ENCODE measurements at places on chromosomes 1 and 21.

DNA sequence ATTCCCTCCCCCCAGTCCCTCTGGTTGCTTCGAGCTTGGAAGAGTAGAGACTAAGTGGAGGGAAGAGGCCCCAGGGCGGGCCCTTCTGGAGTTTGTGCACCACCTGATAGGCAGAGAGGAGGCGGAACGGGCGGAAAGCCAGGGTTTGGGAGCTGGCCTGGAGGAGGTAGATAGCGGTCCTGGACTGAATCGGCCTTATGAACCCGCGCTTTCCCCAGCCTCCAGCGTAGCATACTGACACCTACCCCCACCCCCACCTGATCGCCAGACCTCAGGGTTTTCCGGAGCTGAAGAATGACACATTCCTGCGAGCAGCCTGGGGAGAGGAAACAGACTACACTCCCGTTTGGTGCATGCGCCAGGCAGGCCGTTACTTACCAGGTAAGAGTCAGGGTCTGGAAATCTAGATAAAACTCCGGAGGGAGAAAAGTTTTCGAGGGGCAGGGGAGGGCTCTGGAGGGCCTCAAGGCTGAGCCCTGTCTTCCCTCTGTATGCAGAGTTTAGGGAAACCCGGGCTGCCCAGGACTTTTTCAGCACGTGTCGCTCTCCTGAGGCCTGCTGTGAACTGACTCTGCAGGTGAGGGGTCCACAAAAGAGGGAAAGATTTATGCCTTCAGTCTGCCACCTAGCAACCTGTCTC is 705 bp downstream of the UROD start:
- no peak for DNase-seq

GRCh38 chr1:37817481-37817880 is 9.5 kb upstream of the YRDC start:
- no peak for DNase-seq

GRCh38 chr1:8219530-8219929 is 98.4 kb upstream of the SLC45A1 start:
- no peak for DNase-seq

DNA sequence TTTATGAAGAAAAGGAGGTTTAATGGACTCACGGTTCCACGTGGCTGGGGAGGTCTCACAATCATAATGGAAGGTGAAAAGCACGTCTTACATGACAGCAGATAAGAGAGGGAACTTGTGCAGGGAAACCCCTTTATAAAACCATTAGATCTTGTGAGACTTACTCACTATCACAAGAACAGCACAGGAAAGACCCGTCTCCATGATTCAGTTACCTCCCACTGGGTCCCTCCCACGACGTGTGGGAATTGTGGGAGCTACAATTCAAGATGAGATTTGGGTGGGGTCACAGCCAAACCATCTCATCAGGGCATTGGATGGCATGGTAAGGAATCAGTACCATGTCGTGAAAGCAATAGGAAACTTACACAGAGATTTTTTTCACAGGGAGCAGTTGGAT is 63.1 kb downstream of the MTR start:
- DNase-seq: no peak

DNA sequence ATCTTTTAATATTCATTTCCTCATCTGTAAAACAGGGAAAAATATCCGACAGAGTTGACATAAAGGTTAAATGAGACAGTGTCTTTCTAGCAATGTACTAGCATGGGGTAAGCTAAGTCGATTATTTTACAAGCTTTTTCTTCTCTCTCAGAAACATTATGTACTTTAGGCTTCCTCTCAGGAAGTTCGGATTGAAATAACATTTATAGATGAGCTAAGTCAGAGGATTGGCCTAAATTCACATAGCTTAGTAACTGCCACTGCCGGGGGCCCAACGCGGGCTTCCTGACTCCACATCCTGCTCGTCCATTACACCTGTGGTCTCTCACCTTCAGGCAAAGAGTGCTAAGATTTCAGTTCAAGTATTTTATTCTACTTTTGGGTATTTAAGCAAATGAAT is 462.3 kb upstream of the NFIA start:
- DNase-seq: no peak

GRCh38 chr1:21318714-21319159 is 28.5 kb upstream of the ECE1 start:
- DNase-seq: no peak

DNA sequence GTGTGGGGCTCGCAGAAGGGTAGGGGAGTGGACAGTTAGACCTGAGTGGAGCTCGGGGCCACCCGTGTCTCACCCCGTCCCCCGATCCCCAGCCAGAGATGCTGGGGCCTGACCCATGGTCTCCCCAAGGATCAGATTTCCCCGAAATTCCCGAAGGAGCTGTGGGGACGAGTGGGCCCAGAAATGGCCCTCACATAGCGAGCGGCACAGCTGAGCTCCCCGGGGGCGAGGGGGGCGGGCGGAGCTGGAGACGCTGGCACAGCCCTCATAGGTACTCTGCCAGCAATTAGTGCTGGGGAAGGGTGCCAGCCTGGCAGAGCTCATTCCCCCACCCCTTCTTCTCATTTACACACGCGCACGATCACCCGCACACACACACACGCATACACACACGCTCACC is 9.2 kb downstream of the CASZ1 start:
- no peak for DNase-seq

DNA sequence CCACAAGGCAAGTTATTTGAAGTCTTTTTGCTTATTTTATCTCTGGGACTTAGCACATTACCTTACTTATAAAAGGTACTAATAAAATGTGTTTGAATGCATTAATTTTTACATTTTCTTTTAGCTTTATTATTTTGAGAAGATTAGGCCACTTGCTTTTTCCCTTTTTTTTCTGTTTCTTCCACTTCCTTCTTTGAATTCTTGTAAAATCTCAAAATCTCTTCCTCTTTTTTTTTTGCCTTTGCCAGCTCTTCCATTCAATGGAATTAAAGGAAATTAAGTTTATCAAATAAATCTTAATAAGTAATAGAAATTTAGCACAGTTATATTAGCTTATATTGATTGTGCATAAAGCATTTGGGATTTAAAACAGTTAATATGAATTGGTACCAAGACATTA is 260.9 kb downstream of the SRGAP2C start:
- no peak for DNase-seq

- DNase-seq: no peak
These were observed 281.6 kb upstream of the RGS18 start for GRCh38 chr1:191876631-191877030.

- no peak for DNase-seq
These were observed 9.4 kb upstream of the RGS13 start for GRCh38 chr1:192626366-192627179.

DNA sequence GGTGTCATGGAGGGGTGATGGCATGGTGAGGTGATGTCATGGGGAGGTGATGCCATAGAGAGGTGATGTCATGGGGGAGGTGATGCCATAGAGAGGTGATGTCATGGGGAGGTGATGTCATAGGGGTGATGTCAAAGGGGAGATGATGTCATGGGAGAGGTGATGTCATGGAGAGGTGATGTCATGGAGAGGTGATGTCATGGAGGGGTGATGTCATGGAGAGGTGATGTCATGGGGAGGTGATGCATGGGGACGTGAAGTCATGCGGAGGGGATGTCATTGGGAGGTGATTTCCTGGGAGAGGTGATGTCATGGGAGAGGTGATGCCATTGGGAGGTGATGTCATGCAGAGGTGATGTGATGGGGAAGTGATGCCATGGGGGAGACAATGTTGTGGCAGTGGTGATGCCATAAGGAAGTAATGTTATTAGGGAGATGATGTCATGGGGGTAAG is 92.1 kb upstream of the C1orf174 start:
- no peak for DNase-seq

GRCh38 chr1:234861761-234862160 is 251.8 kb upstream of the IRF2BP2 start:
- no peak for DNase-seq

DNA sequence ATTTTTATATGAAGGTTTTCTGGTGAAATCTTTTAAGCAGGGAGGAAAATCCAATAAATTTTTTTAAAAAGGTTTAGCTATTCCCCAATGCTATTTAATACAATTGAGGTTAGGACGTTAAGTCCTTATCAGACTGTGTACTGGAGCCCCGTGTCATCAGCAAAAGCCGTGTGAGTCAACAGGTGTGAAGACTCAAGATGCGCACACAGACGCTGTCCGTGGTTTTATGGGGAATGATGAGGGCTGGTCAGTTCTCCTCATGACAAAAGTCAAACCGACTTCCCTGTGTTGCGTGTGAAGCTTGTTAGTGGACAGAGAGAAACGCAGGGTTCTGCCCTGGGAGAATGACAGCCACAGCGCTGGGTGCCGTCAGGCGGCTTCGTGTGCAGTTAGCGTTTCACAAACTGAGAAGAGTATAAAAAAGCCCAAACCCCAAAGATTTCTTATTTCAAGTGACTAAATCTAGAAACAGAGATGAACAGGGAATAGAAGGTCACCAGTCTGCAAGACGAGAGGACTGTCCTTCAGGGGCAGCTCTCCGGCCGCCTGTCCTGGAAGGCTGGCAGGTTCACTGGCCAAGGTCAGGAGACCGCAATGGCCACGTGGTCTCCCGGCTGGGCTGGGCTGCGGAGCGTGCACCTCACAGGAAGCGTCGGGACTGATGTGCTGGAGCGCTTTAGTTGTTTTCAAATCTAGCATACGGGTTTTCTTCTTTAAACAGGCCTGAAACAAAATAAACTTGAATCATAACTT is 22.4 kb downstream of the PTTG1IP start:
- DNase-seq: no peak

DNA sequence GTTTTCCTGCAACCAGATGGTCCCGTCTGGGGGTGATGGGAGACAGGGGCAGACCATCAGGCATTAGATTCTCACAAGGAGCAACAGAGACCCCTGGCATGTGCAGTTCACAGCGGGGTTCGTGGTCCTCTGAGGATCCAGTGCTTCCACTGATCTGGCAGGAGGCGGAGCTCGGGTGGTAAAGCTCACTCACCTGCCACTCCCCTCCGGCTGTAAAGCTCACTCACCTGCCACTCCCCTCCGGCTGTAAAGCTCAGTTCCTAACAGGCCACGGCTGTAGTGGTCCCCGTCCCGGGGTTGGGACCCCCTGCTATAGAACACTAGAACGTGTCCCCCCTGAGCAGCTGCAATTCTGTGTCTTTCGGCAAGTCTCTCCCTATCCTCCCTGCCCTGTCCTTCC is 4.6 kb downstream of the KRTAP10-12 start:
- DNase-seq: no peak

Data from right kidney (tissue), 9 donors.